ENCODE measurements at places on chromosomes 11 and 22.
A peak's percentile ranks its signal among the peaks of the same experiment; 100 is the strongest.

GRCh38 chr11:3675971-3676370 is 4.8 kb upstream of the CHRNA10 start:
- no peak for DNase-seq

GRCh38 chr11:30775233-30775522 is 189.0 kb upstream of the MPPED2 start:
- no peak for DNase-seq

GRCh38 chr22:48945621-48946458 is 881.8 kb downstream of the BRD1 start:
- no peak for DNase-seq

- DNase-seq: no peak
These were observed 7.0 kb downstream of the RHBDD3 start for GRCh38 chr22:29260601-29261315.

DNA sequence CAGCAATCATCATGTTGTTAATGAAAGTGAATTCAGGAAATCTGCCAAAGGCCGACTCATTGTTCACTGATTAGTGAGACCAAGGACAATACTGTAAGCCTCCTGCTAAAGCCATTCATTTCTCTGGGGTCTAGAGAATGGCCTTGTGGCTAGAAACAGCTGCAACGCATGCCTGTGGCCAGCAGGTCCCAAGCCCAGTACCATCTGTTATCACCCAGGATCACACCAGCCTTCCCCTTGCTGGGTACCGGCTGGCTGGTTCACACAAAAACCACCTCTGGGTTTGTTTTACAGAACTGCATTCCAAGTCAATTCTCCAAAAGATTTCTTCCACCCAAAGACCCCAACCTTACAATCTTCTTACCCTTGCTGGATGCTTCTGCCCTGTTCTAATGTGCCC is 1.1 kb downstream of the PLAAT5 start:
- no peak for DNase-seq

GRCh38 chr11:12008790-12009616 is 577 bp upstream of the DKK3 start:
- peak; percentile 59 for DNase-seq

- DNase-seq: no peak
These were observed 19.6 kb downstream of the SLC22A12 start for GRCh38 chr11:64610596-64610995.

DNA sequence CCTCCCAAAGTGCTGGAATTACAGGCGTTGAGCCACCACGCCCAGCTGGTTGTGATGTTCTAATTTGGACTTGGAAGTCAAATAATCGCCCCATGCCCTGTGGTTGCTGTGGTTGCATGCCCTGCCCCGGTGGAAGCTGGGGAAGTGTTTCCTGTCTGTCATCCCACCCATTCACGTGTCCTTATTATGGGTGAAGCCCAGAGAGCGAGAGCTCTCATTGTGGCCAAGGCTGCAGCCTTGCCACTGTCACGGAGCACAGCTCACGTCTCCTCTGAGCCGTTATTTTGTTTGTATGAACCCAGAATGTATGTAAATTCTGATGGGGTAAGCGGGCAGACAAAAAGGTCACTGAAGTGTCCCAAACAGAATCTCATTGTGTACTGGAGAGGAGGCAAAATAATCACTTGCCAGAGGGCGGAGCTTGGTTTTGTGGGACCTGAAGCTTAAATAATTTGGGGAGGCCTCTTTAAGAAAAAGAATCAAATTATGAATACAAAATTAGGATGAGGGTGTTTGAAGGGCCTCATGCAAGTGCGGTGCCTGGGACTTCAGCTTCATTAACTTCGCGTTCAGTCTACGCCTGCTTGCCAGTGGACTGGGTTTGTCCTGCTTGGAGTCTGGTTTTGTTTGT is 25.8 kb upstream of the TREH start:
- DNase-seq: no peak
